ENCODE measurements at places on chromosomes 11 and 22.

DNA sequence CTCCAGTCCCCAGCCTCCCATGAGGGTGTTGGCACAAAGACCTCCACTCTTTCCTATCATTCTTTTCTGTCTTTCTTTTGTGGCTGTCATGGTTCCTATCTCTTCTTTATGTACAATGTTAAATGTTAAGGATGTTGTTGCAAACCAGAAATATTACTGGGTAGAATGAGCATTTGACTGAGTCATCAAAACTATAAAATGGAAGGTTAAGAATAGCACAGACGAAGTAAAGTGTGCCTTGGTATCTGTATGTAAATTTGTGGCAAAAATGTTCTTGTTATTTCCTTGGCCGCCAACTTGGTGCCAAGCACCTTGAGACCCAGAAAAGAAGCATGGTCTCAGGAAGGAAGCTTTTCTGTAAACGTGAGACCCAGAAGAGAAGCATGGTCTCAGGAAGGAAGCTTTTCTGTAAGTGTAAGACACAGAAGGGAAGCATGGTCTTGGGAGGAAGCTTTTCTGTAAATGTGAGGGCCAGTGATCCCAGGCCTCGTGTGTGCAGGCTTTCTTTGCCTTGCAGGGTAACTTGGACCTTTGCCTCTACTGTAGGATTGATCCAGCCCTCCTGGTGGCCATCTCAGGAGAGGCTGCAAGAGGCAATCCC is 6.7 kb upstream of the PKP3 start:
- no peak for DNase-seq

- DNase-seq: no peak
Observed at GRCh38 chr11:58493676-58494075, 14.2 kb downstream of the OR5B21 start.

- DNase-seq: no peak
Observed at GRCh38 chr22:47544696-47545095, 782.2 kb downstream of the TBC1D22A start.

GRCh38 chr11:12494699-12495098 is 117.3 kb downstream of the PARVA start:
- DNase-seq: no peak

DNA sequence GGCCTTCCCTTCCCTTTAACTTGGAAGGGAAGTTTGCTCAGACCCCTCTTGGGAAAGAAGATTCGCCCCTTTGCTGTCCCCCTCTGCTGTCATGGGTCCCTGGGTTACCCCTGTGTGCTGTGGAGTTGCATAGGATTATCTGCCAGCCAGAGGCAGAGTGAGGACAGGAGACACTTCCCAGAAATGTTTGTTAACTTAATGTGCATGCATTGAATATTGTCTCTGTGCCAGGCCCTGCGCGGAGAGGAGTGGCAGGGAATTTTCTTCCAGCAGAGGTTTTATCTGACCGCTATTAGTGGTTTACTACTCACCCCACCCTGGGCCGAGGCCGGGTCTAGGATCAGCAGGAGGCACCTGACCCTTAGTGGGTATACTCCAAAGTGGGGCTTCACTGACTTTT is 894.8 kb downstream of the TBC1D22A start:
- no peak for DNase-seq

DNA sequence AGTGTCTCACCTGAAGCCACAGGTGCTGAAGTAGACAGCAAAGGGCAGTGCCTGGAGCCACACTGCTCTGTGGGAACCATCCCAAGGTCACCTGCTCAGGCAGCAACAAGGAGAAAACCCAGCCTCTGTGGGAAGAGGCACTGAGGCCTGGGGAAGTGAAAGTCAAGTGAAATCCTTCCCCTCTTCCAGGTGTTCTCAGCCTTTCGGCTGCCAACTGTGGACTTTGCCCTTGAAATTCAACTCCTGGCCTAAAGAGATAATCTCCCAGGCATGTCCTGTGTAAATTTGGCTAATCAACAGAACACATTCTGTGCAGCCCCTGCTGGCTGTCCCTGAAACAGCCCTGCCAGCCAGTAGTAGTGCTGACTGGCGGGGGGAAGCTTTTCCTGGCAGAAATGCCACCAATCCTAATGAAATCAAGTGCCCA is 112.1 kb downstream of the RPL27A start:
- no peak for DNase-seq

DNA sequence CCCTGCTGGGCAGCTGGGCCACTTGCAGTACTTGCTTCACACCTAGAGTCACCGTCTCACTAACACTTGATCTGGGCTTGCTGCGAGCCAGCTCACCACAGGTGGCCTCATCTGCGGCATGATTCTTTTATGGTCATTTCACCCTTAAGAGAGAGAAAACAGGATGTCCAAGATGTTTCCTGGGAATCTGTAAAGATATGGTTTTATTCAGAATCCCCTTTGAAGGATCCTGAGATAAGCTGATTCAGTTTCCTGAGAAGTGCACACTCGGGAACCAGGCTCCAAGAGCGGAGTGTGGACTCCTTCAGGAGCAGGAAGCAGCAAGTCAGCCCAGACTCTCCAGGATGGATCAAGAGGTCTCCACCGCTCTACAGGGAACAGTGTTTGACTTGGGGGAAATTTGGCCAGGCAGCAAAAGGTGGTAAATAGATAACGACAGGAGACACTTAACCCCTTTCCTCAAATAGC is 21.8 kb upstream of the TP53AIP1 start:
- no peak for DNase-seq

- DNase-seq: peak; percentile 44
Observed at GRCh38 chr11:114026355-114026754, 33.2 kb upstream of the ZBTB16 start.

DNA sequence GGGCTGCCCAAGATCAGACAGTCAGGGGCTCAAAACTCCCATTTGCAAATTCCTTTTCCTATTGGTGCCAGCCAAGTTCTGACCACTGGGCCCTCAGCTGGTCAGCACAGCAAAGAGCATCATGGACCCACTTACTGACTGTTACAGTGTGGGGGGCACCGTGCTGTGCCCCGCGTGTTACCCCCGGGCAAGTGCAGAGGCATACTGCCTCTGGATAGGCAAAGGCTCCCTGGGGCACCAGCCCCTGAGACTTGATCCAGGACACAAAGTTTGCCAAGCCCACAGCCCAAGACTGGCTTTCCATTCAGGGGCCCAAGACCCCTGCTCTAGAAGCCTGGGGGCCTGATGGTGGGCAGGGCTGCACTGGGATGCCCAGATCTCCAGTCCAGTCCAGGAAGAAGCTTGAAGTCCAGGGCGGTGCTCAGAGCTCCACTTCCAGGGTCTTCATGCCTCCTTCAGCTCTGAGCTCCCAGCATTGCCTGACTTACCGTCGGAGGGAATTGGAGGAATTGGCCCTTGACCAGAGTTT is 6.6 kb downstream of the LRRC32 start:
- DNase-seq: no peak

DNA sequence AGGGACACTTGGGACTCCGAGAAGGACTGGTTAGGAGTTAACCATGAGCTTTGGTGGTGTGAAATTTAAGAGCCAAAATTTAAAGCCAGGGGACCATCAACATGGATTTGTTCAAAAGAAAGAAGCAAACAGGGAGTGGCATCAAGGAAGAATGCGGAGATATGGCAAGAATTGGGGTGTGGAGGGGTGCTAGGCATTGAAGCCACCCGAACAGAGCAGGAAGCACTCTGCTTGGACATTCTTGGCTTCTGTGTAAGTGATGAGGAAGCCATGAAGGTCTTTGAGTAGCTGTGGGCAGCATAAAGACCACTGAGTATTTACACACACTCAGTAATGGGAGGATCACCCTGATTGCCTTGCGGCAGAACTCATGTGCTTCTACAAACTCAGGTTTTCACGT is 27.2 kb upstream of the PAMR1 start:
- DNase-seq: no peak

- no peak for DNase-seq
Observed at GRCh38 chr11:116194156-116194904, 578.5 kb downstream of the BUD13 start.

DNA sequence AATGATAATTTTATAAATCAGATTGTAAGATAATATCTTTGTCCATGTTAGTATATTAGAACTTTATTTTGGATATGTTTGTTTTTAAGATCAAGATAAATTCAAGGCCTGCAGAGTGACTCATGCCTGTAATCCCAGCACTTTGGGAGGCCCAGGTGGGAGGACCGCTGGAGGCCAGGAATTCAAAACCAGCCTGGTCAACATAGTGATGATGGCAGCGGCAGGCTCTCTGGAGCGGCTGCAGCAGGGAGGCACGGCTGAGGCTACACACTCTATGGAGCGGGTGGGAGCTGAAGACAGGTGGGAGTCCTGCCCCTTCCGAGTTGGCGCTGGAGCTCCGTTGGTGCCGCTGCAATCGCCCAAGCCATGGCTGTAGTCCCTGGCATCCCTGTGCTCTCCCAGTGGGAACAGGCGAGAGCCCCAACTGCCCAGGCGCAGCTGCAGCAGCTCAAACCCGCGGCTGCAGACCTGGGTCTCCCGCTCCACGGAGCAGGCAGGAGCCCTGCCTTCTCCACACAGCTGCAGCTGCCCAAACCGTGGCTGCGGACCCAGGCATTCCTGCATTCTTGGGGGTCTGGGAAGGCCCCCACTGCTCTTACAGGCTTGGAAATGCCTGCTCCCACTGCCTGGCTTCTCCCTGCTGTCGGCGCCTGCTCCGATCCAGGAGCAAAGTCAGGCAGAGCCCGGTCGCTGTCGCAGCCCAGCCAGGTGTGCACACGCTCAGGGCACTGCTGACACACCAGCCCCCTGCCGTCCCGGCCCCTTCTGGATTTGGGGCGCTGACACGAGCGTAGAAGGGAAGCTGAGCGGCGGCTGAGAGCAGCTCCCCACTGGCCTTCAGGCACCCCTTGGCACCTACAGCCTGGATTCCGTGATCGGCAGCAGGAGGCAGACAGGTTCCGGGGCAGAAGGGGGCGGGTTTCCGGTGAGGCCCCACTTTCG is 16.7 kb downstream of the C11orf54 start:
- DNase-seq: no peak

Data from CD4-positive, alpha-beta T cell treated with Interleukin-10 for 1 hour (primary cell).